HepG2 (cell line): ENCODE measurements at places on chromosomes 7 and 10. TPM values are rescaled to one million over a fixed set of nuclear protein-coding genes. Genes with fewer than 3 reads are reported as not detected.

DNA sequence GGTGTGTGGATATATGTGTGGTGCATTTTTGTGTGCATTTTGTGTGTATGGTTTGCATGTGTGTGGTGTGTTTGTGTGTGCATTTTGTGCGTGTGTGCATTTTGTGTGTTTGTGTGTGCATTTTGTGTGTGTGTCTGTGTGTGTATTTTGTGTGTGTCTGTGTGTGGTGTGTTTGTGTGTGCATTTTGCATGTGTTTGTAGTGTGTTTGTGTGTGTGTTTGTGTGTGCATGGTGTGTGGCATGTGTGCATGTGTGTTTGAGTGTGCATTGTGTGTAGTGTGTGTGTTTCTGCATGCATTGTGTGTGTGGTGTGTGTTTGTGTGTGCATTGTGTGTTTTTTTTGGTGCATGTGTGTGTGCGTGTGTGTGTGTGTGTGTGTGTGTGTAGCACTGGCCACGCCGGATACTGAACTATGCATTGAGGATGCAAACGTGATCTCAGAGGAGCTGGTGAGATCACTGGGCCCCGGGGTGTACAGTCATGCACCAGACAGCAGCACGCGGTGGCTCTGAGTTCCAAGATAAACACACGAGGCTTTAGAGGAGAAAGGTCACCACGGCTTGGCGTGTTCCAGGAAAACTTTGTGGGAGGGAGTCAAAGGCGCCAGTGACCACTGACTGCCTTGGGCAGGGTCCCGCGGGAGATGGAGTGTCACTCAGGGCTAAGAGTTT lies 106.6 kb upstream of the SHH start:
- peaks cover 16% of the 10 kb centered on the region for H3K4me1 ChIP-seq
- no peak overlapping the region for H3K4me3 ChIP-seq
- peak; percentile 66 for DNase-seq
- no peak overlapping the region for H3K27ac ChIP-seq
- H3K36me3 ChIP-seq, result no peaks in the 10 kb centered on the region

Gene RSPH10B2
- total RNA-seq, result 0.31 TPM in 1 of 2 replicates, not detected in the other

DNA sequence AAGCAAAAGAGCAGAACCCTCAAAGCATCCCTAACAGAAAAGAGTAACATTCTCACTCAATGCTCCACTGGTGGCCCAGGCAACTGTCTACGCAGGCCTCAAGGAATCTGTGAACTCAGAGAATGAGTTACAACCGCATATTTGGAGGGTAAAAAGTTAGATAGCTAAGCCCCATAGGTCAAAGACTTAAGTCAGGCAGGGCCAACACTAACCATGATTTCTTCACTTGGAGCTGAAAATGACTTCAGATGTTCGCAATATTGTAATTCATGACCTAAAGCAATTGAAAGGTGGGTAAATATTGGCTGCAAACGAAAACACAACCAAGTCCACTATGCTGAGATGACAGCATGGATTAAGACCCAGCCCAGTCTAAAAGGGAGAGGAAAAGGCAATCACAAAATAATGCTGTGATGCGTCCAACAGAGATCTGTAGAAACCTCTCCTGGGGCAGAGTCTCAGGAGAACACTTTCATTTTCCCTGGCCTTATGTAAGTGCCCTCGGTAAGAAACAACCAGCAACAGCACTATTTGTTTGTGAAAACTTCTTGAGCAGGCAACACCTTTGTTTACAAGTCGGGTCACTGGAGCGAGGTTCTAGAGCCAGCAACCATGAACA lies 176.5 kb downstream of the TNS3 start:
- H3K4me3 ChIP-seq, result no peak overlapping the region
- DNase-seq, result no peak
- peaks cover 82% of the 10 kb centered on the region for H3K36me3 ChIP-seq
- H3K27me3 ChIP-seq, result no peaks in the 10 kb centered on the region

Gene PLPP4
- not detected in 2 replicates for total RNA-seq

GRCh38 chr10:1731592-1731991 lies 5.7 kb downstream of the ADARB2 start:
- no peak for DNase-seq
- no peaks in the 10 kb centered on the region for H3K4me1 ChIP-seq
- no peaks in the 10 kb centered on the region for H3K36me3 ChIP-seq
- H3K4me3 ChIP-seq, result no peak overlapping the region

DNA sequence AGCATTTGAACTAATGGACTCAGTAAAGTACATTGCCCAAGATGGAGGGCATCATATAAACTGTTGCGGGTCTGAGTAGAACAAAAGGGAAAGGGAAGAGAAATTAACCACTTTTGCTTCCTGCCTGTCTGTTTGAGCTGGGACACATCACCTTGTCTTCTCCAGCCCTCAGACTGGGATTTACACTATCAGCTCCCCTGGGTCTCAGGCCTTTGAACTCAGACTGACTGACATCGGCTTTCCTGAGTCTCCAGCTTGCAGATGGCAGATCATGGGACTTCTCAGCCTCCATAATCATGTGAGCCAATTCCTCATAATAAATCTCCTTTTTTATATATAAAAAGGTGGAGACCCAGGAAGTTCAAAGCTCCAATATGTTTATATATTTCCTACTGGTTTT lies 23.0 kb upstream of the WASL start:
- peaks cover 20% of the 10 kb centered on the region for H3K4me1 ChIP-seq
- no peak overlapping the region for H3K4me3 ChIP-seq
- no peaks in the 10 kb centered on the region for H3K27me3 ChIP-seq
- H3K27ac ChIP-seq, result no peak overlapping the region
